Kidney capillary endothelial cell (primary cell): ENCODE measurements at places on chromosomes 12 and 14.
A peak's percentile ranks its signal among the peaks of the same experiment; 100 is the strongest.

GRCh38 chr12:16604596-16605252 is 1.2 kb downstream of the LMO3 start:
- DNase-seq, result no peak

DNA sequence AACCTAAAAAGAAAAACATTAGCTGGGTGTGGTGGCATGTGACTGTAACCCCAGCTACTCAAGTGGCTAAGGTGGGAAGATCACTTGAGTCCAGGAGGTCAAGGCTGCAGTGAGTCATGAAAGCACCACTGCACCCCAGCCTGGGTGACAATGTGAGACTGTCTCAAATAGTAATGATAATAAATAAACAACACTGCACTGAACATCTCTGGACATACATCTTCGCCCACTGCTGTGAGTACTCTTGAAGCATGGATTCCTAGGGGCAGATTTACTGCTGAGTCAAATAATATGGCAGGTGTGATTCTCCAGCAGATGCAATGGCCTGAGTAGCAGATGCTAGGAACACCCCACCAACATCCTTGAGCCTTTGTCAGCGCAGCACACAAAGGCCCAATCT is 23.6 kb downstream of the ABCB9 start:
- DNase-seq, result no peak

GRCh38 chr12:104865080-104865479 is 93.0 kb downstream of the SLC41A2 start:
- DNase-seq, result no peak

DNA sequence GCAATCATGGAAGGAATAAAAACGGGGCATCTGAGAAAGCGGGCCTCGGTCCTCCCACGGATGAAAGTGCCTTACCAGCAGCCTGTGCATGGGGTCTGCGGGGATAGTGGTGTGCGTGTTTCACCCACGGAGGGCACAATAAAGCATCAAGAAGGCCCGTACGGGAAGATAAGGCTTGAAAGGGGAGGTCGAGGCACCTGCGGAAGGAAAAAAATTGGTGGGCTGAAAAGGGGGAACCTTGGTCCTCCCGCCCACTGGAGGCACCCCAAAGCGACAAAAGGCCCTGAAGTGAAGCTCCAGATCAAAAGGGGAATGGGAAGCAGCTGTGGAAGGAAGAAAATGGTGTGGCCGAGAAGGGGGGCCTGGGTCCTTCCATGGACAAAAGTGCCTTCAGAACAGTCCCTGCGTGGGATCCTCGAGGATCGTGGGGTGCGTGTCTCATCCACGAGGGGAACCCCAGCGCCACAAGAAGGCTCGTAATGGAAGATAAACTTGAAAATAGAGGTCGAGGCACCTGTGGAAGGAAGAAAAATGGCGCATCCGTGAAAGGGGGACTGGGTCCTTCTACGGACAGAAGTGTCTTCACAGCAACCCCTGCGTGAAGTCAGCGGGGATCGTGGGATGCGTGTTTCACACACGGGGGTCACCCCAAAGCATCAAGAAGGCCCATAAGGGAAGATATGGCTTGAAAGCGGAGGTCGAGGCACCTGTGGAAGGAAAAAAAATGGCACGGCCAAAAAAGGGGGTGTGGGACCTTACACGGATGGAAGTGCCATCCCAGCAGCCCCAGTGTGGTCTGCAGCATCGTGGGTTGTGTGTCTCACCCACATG is 276.9 kb downstream of the ALG10 start:
- no peak for DNase-seq

DNA sequence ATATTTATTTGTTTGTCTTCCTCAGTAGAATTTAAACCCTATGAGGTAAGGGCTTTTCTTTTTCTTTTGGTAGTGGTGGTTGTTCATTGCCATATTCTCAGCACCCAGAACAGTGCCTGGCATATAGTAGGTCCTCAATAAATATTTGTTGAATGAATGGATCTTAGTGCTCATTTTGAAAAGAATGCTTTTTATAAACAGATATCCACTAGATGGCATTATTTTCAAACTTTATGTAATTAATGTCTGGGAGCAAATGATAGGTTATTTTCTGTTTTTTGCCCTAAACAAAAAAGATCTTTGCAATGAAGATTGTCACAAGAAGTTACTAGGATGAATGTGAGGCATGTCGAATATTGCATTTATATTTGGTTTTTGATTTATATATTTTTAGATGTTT is 64.1 kb downstream of the RAD51B start:
- DNase-seq, result peak; percentile 25

- DNase-seq, result no peak
These were observed 93.4 kb upstream of the ESRRB start for GRCh38 chr14:76282581-76282980.

DNA sequence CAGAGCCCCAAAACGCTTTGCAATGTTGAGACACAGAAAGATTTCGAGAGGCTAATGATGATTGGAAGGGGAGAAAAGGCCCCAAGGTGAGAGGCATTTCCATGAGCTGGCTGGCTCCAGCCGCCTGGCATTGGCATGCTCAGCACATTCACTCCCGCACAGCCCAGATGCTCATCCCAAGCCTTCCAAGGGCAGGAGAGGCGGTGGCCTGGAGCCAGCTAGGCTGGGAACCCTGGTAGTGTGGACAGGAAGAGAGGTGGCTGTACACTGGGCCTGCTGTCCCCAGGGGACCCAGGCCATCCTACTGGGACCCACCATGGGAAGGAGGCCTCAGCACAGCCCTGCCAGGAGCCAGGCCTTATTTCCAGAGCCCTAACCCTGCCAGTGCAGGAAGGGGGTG is 72.2 kb downstream of the SPTB start:
- no peak for DNase-seq

- DNase-seq, result no peak
These were observed 6.5 kb downstream of the CCDC175 start for GRCh38 chr14:59570122-59570521.
